ENCODE measurements at places on chromosomes 1 and 21. TPM values are rescaled to one million over a fixed set of nuclear protein-coding genes. Genes with fewer than 3 reads are reported as not detected.

- no peak for DNase-seq
These were observed 44.7 kb upstream of the ZNF644 start for GRCh38 chr1:91066538-91066937.

Gene DISP3
- 0.35 TPM for total RNA-seq

DNA sequence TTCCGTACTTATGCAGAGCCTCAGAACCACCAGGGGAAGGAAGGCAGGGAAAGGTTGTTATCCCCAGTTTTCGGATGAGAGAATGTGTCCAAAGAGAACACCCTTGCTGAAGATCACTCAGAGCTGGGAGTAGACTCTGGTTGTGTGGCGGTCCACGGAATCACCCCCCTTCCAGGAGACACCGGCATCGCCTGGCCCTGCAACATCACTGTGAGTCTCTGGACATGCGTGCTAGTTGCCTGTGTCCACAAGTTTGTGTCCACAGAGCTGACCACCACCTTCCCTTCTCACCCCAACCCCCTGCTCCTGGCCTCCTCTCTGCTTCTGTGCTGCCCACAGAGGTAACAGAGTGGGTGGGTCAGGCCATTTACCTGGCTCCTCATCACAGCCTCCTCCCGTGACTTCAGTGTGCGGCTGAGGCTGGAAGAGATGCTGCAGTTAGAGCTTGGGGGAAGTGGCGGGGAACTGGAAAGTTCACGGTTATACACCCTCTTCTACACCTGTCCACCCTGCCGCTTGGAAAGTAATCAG lies 7.3 kb downstream of the MYBPH start:
- no peak for DNase-seq

DNA sequence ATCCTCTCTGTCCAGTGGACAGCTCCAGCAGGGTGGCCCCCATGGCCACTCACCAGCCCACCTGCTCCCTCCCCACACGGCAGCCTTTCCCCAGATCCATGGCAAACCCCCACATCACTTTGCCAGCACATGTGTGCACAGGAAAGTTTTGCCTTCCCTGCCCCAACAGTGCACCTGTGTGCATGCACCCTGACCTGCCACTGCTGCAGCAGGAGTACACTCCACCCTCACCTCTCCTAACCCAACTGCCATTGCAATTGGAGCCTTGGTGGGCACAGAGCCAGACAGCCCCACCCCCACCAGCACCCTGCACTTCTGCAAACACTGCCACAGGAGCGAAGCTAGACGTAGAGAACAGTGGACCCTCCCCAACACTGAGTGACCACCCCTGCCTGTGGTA lies 308.9 kb downstream of the CEP170 start:
- no peak for DNase-seq

Gene NHLH2
- not detected for total RNA-seq

DNA sequence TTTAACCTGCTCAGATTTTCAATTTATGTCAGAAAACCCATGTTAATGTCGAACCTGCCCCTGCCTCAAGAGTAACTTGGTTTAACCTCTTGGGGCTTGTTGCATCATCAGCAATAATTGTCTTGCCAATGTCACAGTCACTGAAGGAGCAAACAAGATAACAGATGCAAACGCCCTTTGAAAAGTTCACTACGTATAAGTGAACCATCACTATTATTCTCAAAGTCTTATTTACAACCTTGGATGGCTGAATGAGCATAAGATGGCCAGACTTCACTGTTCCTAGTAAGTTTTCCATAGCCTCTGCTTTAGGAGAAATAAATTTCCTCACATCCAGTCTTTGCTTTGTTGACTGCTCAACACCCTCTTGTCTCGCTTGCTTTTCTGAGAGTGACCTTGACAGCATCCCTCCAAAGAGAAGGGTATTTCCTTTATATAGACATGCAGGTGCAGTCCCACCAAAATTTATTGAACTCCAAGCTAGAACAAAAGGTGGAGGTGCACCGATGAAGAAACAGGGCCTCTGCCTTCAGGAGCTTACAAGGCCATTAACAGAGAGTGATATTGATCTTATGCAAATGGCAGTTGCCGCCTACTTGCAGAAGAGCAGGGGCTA lies 749 bp upstream of the LRIG2 start:
- DNase-seq = no peak

GRCh38 chr1:4010814-4011605 lies 110.9 kb upstream of the C1orf174 start:
- DNase-seq = no peak

Data from CD8-positive, alpha-beta memory T cell (primary cell).